ENCODE measurements at places on chromosomes 3 and 15. TPM values are rescaled to one million over a fixed set of nuclear protein-coding genes. Genes with fewer than 3 reads are reported as not detected.

The GCSAM gene
- total RNA-seq, result not detected

- DNase-seq, result no peak
Measured at GRCh38 chr3:13483286-13483685, 3.2 kb downstream of the HDAC11 start.

DNA sequence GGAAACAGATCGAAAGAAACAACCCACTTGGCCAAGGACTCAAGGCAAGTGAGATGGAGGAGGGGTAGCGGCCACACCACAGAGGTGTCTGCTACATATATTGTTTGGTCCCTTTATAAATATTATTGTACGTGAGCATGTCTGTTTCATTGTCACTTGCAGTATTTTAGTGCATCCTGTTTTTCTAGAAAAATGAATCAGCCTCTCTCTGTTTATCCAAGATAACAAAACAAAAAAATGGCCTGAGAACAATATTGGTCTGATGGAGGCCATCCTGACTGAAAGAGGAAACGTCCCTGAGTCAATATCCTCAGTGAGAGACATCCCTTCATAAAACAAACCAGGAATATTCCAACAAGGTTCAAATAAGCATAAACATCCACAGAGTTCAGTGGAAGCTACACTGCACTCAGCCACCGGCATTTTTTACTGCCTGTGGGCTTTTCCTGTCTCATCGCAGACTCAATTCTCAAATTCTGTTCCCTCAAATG, 42.0 kb downstream of the WWTR1 start:
- no peak for DNase-seq

DNA sequence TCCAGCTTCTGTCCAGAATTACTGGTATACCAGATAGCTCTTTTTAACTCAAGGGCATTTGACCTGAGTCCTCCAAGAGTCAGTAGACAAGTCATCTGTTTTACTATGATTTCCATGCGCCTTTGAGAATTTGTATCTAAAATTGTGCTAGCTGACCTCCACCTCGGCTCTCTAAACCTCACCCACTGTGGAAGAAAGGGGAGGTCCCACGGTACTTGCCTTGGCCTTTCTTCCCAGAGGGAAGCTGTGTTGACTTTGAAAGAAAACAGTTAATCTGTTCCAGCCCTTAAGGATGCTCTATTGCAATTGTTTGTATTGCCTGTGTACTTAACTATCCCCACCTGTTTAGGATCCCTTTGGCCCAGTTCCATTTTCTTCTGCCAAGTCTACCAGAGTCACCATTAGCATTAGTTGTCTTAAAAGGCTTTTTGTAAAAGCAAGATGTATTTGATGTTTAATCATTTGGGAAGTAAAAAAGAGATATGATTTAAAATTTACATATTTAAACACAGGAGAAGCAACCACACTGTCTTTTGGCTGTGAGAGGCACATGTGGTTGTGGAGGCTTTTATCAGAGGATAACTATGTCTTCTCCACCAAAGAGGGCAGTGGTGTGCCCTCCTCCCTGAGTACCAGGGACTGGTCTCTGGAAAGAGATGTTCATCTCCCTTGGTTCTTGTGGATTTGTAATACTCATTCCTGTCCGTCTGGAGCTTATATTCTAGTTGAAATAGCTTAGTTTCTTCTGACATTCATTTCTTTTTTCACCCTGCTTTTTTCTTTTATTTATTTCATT, 88.8 kb downstream of the CRTC3 start:
- no peak for DNase-seq

DNA sequence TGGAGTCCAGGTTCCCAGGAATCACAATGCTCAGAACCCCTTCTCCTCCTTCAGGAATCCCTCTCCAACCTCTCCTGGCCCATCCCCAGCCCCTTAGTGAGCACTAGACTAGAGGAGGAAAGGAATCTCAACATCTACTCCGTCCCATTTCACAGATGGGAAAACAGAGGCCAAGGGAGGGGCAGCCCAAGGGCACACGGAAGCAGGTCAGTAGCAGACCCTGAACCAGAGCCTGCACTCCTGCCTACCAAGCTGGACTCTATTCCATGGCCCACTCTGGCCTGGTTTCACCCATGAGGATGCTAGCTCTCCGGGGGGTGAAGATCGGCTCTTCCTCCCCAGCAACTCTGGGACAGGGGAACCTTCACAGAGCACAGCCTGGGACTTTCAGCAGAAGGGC, 14.3 kb downstream of the SEMA7A start:
- DNase-seq, result no peak
